ENCODE measurements at places on chromosomes 7 and 10.

- DNase-seq = no peak
These were observed 263.6 kb upstream of the LRGUK start for GRCh38 chr7:133863362-133864061.

DNA sequence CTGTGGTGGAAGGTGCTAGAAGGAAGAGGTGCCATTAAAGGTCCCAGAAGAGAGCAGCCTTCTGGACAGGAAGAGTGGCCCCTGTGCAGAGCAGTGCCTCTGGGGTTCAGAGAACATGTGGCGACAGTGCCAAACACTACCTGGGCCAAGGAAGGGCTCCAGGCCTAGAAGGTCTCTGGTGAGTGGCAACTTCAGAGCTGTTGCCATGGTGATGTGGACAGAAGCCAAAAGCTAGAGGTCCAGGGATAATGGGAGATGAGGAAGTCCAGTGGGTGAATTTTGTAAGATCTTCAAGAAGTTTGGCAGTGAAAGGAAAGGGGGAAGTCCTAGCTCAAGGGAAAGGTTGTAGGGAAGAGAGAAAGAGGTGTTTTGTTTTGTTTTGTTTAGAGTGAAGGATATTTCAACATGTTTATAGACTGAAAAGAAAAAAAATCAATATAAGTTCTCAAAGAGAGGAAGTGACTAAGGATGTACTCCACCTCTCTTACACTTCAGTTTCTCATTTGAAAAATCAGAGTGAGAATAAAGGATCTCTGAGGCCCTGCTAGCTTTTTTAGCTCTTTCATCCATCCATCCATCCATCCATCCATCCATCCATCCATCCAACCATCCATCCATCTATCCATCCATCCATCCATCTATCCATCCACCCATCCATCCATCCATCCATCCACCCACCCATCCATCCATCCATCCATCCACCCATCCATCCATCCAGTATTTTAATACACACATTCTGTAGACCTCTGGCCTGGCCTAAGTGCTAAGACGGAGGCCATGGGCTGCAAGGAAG is 77.1 kb upstream of the DUSP5 start:
- peak; percentile 52 for DNase-seq

GRCh38 chr7:88101769-88102168 is 118.1 kb downstream of the SRI start:
- DNase-seq = no peak

DNA sequence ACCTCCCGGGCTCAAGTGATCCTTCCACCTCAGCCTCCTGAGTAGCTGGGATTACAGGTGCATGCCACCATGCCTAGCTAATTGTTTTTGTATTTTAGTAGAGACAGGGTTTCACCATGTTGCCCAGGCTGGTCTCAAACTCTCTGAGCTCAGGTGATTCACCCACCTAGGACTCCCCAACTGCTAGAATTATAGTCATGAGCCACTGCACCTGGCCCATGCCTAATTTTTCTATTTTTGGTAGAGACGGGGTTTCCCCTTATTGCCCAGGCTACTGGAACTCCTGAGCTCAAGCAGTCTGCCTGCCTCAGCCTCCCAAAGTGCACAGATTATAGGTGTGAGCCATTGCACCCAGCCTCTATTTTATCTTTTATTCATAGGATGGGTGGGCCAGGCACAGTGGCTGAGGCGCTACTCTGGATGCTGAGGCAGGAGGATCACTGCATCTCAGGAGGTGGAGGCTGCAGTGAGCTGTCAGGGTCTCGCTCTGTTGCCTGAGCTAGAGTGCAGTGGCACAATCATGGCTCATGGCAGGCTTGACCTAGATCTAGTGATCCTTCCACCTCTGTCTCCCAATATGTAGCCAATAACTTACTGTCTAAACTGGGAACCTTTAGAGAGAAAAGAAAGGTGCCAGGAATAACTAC is 31.3 kb upstream of the STOX1 start:
- no peak for DNase-seq

- no peak for DNase-seq
These were observed 6.8 kb upstream of the MYOZ1 start for GRCh38 chr10:73647875-73648651.

GRCh38 chr7:5638994-5639393 is 142.5 kb downstream of the RNF216 start:
- DNase-seq = peak; percentile 43

- no peak for DNase-seq
These were observed 1.7 kb downstream of the ADAM8 start for GRCh38 chr10:133274751-133275683.

DNA sequence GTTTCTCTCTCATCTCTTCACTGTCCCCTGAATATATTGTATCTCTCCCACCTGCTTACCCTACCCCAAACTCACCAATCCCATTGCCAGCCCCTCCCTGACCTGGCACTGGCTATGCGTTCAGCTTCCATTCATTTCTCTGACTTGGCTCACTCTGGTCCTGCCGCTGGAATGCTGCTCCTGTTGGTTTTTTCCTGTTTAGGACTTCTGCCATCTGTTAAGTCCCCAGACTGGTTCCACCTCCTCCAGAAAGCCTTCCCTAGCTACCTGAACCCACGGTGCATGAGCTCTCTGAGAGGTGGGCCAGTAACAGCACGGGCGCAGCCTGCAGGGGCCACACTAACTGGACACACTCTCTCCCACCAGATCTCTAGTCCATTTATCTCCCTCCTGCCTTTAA is 80.2 kb downstream of the HIF1AN start:
- no peak for DNase-seq

DNA sequence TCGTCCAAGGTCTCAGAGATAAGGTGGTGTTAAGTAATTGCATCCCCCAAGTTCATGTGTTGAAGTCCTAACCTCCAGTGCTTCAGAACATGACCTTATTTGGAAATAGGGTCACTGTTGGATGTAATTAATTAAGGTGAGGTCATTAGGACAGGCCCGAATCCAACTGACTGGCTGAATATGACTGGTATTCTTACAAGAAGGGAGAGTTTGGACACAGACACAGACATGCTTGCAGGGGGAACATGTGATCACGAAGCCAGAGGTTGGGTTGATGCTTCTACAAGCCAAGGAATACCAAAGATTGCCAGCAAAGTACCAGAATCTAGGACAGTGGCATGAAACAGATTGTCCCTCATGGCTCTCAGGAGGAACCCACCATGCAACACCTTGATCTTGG is 173.5 kb upstream of the LYZL2 start:
- no peak for DNase-seq

DNA sequence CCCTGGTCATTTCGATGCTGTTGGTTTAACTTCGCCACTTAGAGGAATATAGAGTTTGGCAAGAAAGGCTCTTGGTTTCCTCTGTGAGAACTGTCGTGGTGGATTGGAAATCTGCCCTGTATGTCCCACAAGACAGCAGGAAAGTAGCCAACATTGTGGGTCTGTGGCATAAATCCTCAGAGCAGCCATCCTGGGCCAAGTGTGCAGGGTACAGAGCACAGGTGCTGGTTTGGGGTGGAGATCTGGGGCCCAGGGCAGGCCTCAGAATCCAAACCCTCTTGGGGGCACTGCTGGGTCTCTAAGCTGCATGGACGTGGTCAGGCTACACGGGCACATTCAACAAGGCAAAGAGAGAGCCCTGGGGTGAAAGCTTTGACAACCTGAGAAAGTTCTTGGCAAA is 39.2 kb upstream of the TMEM273 start:
- no peak for DNase-seq

GRCh38 chr7:88760136-88760515 is 626 bp downstream of the ZNF804B start:
- no peak for DNase-seq

- peak; percentile 45 for DNase-seq
These were observed 100.7 kb upstream of the DKK1 start for GRCh38 chr10:52213321-52213752.

- no peak for DNase-seq
These were observed 118.2 kb downstream of the CUX1 start for GRCh38 chr7:101935521-101936141.
